ENCODE measurements at places on chromosomes 2 and 18. TPM values are rescaled to one million over a fixed set of nuclear protein-coding genes. Genes with fewer than 3 reads are reported as not detected.

The RBM45 gene
- total RNA-seq: 9.9 TPM

GRCh38 chr2:63818271-63818670, 23.4 kb upstream of the UGP2 start:
- no peaks in the 10 kb centered on the region for H3K27me3 ChIP-seq
- H3K4me3 ChIP-seq: no peak overlapping the region
- H3K36me3 ChIP-seq: no peaks in the 10 kb centered on the region
- H3K27ac ChIP-seq: no peak overlapping the region

GRCh38 chr2:98932164-98932563, 3.9 kb downstream of the CRACDL start:
- H3K36me3 ChIP-seq: no peaks in the 10 kb centered on the region
- no peak for DNase-seq
- no peak overlapping the region for H3K4me3 ChIP-seq

GRCh38 chr2:279956-280649, 7.8 kb downstream of the ALKAL2 start:
- no peaks in the 10 kb centered on the region for H3K27me3 ChIP-seq
- H3K4me3 ChIP-seq: no peak overlapping the region
- H3K4me1 ChIP-seq: peaks cover 25% of the 10 kb centered on the region
- H3K36me3 ChIP-seq: peaks cover 32% of the 10 kb centered on the region
- no peak for DNase-seq

- H3K27me3 ChIP-seq: no peaks in the 10 kb centered on the region
- no peak for DNase-seq
- no peak overlapping the region for H3K4me3 ChIP-seq
- no peaks in the 10 kb centered on the region for H3K4me1 ChIP-seq
Observed at GRCh38 chr2:127597046-127597983, 48.6 kb upstream of the GPR17 start.

DNA sequence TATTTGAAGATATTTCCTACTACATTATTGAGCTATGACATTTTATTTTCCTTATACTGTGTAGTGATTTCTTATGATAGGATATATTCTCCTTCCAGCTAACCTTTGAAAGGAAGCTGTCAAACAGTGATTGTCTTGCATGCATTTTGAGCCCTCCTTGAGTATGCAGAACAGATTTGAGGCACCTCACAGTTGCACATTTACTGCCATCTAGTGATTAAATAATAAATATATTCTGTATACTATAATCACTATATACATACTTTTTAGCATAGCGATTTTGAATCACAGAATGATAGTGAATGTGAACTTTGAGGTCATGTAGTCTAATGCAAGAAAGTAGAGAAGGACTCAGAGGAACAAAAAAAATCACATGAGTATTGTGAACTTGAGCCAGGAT, 268.4 kb upstream of the CDH19 start:
- no peaks in the 10 kb centered on the region for H3K36me3 ChIP-seq
- no peak overlapping the region for H3K27ac ChIP-seq
- H3K4me3 ChIP-seq: no peak overlapping the region
- H3K4me1 ChIP-seq: no peaks in the 10 kb centered on the region

- H3K27me3 ChIP-seq: no peaks in the 10 kb centered on the region
- no peak overlapping the region for H3K4me3 ChIP-seq
- no peaks in the 10 kb centered on the region for H3K36me3 ChIP-seq
- peaks cover 9% of the 10 kb centered on the region for H3K4me1 ChIP-seq
- no peak for DNase-seq
Observed at GRCh38 chr18:44977856-44978255, 297.2 kb downstream of the SETBP1 start.

GRCh38 chr2:204260162-204260877, 285.0 kb upstream of the PARD3B start:
- H3K4me3 ChIP-seq: no peak overlapping the region
- no peak overlapping the region for H3K27ac ChIP-seq
- H3K27me3 ChIP-seq: no peaks in the 10 kb centered on the region
- peak; percentile 96 for DNase-seq
- H3K4me1 ChIP-seq: peaks cover 25% of the 10 kb centered on the region

GRCh38 chr2:68290901-68291300, 28.8 kb downstream of the CNRIP1 start:
- no peak for DNase-seq
- no peaks in the 10 kb centered on the region for H3K4me1 ChIP-seq
- H3K27ac ChIP-seq: no peak overlapping the region
- no peaks in the 10 kb centered on the region for H3K27me3 ChIP-seq
- H3K4me3 ChIP-seq: no peak overlapping the region
- H3K36me3 ChIP-seq: no peaks in the 10 kb centered on the region

- no peak overlapping the region for H3K4me3 ChIP-seq
- no peaks in the 10 kb centered on the region for H3K4me1 ChIP-seq
- no peak overlapping the region for H3K27ac ChIP-seq
- no peak for DNase-seq
Observed at GRCh38 chr2:182858671-182859070, 7.8 kb downstream of the FRZB start.

GRCh38 chr2:178223806-178224205, 29.5 kb downstream of the OSBPL6 start:
- H3K27me3 ChIP-seq: peaks cover 20% of the 10 kb centered on the region
- no peak overlapping the region for H3K4me3 ChIP-seq
- H3K4me1 ChIP-seq: peaks cover 22% of the 10 kb centered on the region
- H3K36me3 ChIP-seq: no peaks in the 10 kb centered on the region

The COLEC12 gene
- total RNA-seq: 4.0 TPM

DNA sequence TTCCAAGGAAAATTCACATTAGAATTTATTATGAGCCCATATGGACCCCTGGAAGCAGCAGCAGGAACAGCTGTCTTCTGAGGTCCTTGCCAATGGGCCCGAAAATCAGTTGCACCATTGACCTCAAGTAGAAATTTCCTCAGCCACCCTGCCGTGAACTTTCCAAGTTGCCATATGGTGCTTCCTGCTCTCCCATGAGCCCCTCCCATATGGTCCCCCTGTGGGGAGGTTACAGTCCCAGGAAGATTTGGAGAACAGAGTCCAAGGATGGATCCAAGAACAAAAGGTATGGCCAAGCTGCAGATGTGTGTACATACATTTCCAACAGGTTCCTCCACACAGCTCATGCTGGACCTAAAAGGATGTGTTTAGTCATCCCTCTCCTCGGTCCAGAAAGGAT, 34.6 kb downstream of the DIPK1C start:
- no peak overlapping the region for H3K27ac ChIP-seq
- no peaks in the 10 kb centered on the region for H3K36me3 ChIP-seq
- no peaks in the 10 kb centered on the region for H3K4me1 ChIP-seq
- no peak overlapping the region for H3K4me3 ChIP-seq

The SLC66A2 gene
- 10.9 TPM for total RNA-seq

- H3K4me1 ChIP-seq: peaks cover 12% of the 10 kb centered on the region
- no peaks in the 10 kb centered on the region for H3K27me3 ChIP-seq
- peaks cover 59% of the 10 kb centered on the region for H3K36me3 ChIP-seq
- peak overlapping the region; percentile 64 for H3K27ac ChIP-seq
- DNase-seq: no peak
Observed at GRCh38 chr2:38748943-38749804, 2.0 kb downstream of the SRSF7 start.

The KHK gene
- 8.8 TPM for total RNA-seq

The ARHGAP28 gene
- total RNA-seq: 9.6 TPM

The CHRNG gene
- not detected for total RNA-seq

DNA sequence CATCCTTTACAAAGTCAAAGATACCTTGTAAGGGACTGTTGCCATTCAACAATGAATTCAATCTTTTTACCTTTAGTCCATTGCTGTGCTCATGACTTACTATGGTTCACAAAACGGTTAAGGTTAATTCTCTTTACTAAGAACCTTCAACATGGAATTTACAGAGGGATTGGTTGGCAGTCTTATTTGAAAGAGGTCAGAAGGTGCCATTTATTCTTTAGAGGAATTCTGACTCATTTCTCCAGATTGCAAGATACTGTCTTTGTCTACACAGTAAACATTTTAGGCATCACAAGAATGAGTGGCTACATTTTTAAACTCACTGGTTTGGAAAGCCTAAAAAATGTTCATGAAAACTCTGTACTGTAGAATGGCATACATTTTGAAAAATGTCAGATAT, 17.4 kb downstream of the KCNH7 start:
- H3K4me3 ChIP-seq: no peak overlapping the region
- DNase-seq: no peak
- H3K36me3 ChIP-seq: no peaks in the 10 kb centered on the region
- peaks cover 14% of the 10 kb centered on the region for H3K4me1 ChIP-seq
- no peak overlapping the region for H3K27ac ChIP-seq
- no peaks in the 10 kb centered on the region for H3K27me3 ChIP-seq

The UCN gene
- 0.59 TPM for total RNA-seq

GRCh38 chr2:47534179-47534919, 131.4 kb downstream of the MSH2 start:
- H3K27ac ChIP-seq: no peak overlapping the region
- H3K27me3 ChIP-seq: no peaks in the 10 kb centered on the region
- H3K4me1 ChIP-seq: no peaks in the 10 kb centered on the region
- no peaks in the 10 kb centered on the region for H3K36me3 ChIP-seq
- DNase-seq: no peak
- no peak overlapping the region for H3K4me3 ChIP-seq

- no peaks in the 10 kb centered on the region for H3K36me3 ChIP-seq
- no peak overlapping the region for H3K4me3 ChIP-seq
- H3K27ac ChIP-seq: no peak overlapping the region
- H3K27me3 ChIP-seq: no peaks in the 10 kb centered on the region
Observed at GRCh38 chr2:227504700-227505099, 32.7 kb downstream of the AGFG1 start.

GRCh38 chr2:236916651-236917050, 169.0 kb upstream of the COPS8 start:
- H3K27ac ChIP-seq: no peak overlapping the region
- H3K4me3 ChIP-seq: no peak overlapping the region
- DNase-seq: no peak
- no peaks in the 10 kb centered on the region for H3K27me3 ChIP-seq
- H3K4me1 ChIP-seq: no peaks in the 10 kb centered on the region
- H3K36me3 ChIP-seq: no peaks in the 10 kb centered on the region

DNA sequence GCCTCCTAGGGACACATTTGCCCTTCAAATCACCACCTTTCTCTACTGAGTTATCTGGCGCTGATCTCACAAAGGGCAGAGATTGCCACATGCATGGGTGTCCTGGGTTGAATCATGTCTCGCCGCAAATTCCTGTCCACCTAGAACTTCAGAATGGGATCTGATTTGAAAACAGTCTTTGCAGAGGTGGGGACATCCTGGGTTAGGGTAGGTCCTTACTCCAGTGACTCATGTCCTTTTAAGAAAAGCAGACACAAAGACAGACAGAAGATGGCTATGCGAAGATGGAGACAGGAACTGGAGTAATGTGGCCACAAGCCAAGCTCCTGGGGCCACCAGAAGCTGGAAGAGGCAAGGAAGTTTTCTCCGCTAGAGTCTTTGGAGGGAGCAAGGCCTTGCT, 197.4 kb upstream of the SMIM21 start:
- H3K36me3 ChIP-seq: no peaks in the 10 kb centered on the region
- H3K4me3 ChIP-seq: no peak overlapping the region

The MTCL1 gene
- total RNA-seq: 35.1 TPM

The SMAD7 gene
- total RNA-seq: 28.8 TPM

The MLPH gene
- 16.5 TPM for total RNA-seq

The MROH2A gene
- total RNA-seq: not detected

GRCh38 chr18:65906621-65907034, 155.8 kb downstream of the CDH7 start:
- peak; percentile 79 for DNase-seq
- H3K27ac ChIP-seq: no peak overlapping the region
- H3K36me3 ChIP-seq: no peaks in the 10 kb centered on the region

- no peak overlapping the region for H3K27ac ChIP-seq
- no peak for DNase-seq
- no peaks in the 10 kb centered on the region for H3K27me3 ChIP-seq
- no peaks in the 10 kb centered on the region for H3K4me1 ChIP-seq
Observed at GRCh38 chr2:19744456-19745199, 157.2 kb downstream of the TTC32 start.

- no peaks in the 10 kb centered on the region for H3K36me3 ChIP-seq
- no peaks in the 10 kb centered on the region for H3K27me3 ChIP-seq
- no peak overlapping the region for H3K27ac ChIP-seq
Observed at GRCh38 chr2:197972061-197972460, 167.7 kb downstream of the PLCL1 start.

DNA sequence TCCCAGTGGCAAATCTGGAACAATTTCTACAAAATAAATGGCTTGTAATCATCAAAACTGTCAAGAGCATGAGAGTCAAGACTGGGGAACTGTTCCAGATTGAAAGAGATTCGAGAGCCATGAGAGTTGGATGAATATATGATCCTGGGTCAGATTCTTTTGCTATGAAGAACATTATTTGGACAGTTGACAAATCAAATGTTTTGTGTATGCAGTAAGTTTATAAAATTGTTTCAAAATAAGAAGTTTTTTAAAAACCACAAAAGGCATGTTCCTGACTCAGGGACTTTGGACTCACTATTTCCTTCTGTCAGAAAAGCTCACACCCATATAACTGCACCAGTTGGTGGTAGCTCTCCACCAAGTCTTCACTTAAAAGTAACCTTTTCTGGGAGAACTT, 38.5 kb downstream of the ROCK2 start:
- no peak for DNase-seq
- peaks cover 6% of the 10 kb centered on the region for H3K4me1 ChIP-seq
- no peak overlapping the region for H3K4me3 ChIP-seq

The SERPINB5 gene
- total RNA-seq: not detected

GRCh38 chr2:230128623-230129342, 60.1 kb upstream of the SLC16A14 start:
- H3K36me3 ChIP-seq: no peaks in the 10 kb centered on the region
- H3K27ac ChIP-seq: no peak overlapping the region
- DNase-seq: no peak
- H3K27me3 ChIP-seq: no peaks in the 10 kb centered on the region

The CDCA7 gene
- total RNA-seq: 95.5 TPM

- no peaks in the 10 kb centered on the region for H3K36me3 ChIP-seq
- no peak overlapping the region for H3K27ac ChIP-seq
- H3K4me3 ChIP-seq: no peak overlapping the region
- no peaks in the 10 kb centered on the region for H3K27me3 ChIP-seq
- H3K4me1 ChIP-seq: peaks cover 11% of the 10 kb centered on the region
Observed at GRCh38 chr2:159399716-159400415, 113.4 kb upstream of the WDSUB1 start.

GRCh38 chr2:40030456-40030975, 251.5 kb upstream of the THUMPD2 start:
- no peak overlapping the region for H3K27ac ChIP-seq
- no peaks in the 10 kb centered on the region for H3K27me3 ChIP-seq
- H3K4me3 ChIP-seq: no peak overlapping the region
- H3K36me3 ChIP-seq: no peaks in the 10 kb centered on the region
- no peak for DNase-seq
- H3K4me1 ChIP-seq: no peaks in the 10 kb centered on the region

GRCh38 chr18:76348267-76349066, 146.6 kb downstream of the ZNF516 start:
- no peaks in the 10 kb centered on the region for H3K4me1 ChIP-seq
- no peaks in the 10 kb centered on the region for H3K27me3 ChIP-seq
- no peak overlapping the region for H3K4me3 ChIP-seq
- H3K27ac ChIP-seq: no peak overlapping the region

The TANK gene
- 27.7 TPM for total RNA-seq

GRCh38 chr2:31205186-31205585, 12.1 kb downstream of the CAPN14 start:
- H3K27ac ChIP-seq: no peak overlapping the region
- DNase-seq: no peak
- H3K4me1 ChIP-seq: peaks cover 8% of the 10 kb centered on the region
- no peaks in the 10 kb centered on the region for H3K36me3 ChIP-seq
- no peaks in the 10 kb centered on the region for H3K27me3 ChIP-seq
- no peak overlapping the region for H3K4me3 ChIP-seq

GRCh38 chr2:3405876-3406275, 26.4 kb downstream of the TRAPPC12 start:
- H3K4me3 ChIP-seq: no peak overlapping the region
- no peaks in the 10 kb centered on the region for H3K4me1 ChIP-seq
- H3K27ac ChIP-seq: no peak overlapping the region
- peaks cover 11% of the 10 kb centered on the region for H3K36me3 ChIP-seq
